Cortex of kidney (tissue), 1 donor: ENCODE measurements at places on chromosomes 11 and 22.

GRCh38 chr11:69219991-69220390, 64.3 kb downstream of the SMIM38 start:
- no peak for DNase-seq

GRCh38 chr11:50246183-50246582, 213.5 kb downstream of the OR4C45 start:
- DNase-seq: no peak

- DNase-seq: no peak
These were observed 90.2 kb downstream of the SCN3B start for GRCh38 chr11:123564221-123564620.

DNA sequence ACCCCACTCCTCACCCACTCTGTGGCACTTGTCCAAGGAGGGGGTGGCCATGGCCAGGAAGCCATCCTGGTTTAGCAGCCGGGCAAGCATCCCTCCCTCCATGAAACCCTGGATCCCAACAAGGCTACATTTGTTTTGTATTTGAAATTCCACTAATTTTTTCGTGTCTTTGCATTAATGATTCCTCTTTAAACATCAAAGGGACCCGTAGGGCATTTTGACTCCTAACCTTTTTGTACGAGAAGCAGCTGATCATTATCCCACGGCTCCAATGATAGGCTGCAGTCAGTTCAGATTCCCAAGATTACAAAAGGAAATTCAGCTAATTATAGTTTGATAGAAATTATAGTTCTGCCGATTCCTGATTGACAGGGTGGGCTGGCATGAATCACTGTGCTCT, 10.7 kb downstream of the MYEOV start:
- DNase-seq: no peak

GRCh38 chr11:37812281-37812880, 1214.3 kb upstream of the RAG2 start:
- DNase-seq: no peak

- no peak for DNase-seq
These were observed 16.8 kb upstream of the IGLL5 start for GRCh38 chr22:22870577-22871404.

DNA sequence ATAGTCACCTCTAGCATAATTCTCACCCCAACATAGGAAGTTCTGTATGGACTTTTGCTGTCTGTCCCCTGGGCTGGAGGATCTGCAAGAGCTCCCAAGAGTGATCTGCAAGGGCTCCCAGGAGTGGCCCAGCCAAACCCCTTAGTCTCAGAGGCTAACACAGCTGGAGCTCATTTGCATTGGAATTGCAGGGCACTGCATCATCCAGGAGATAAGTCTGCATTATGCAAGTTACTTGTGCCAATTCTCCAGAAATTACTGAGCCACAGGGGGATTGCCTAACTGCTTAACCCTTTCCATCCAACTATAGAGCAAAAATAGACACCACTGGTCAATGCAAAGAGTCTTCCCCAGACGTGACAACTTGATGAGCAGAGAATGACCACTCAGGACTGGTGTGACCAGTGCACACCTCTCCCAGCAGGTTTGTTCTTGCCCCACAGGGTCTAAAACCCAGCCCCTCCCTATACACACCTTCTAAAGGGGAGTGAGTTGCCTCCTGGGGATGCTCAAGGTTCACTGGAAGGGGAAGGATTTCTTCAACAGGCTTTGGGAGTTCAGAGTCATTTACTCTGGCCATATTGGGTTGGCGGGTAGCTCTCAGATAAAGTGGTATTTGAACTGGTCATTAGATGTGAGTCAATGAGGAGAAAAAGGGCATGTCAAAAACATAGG, 38.4 kb downstream of the POU2AF3 start:
- DNase-seq: no peak

DNA sequence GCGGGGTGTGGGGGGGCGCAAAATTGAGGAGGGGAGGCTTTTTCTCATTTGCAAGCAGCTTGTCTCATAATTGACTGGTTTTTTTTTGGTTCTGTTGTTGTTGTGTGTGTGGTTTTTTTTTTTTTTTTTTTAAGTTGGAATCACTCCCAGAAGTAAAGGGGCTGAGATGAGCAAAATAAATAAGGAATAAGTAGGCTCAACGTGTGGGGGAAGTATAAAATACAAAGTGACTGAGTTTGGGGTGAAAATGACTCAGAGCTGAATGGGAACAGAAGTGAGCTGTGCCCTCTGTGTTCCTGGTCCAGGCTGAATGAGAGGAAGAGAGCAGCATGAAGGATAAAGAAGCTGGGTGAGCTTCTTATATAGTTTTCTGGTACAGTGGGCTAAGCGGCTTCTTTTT, 90.0 kb downstream of the GRIK4 start:
- no peak for DNase-seq

DNA sequence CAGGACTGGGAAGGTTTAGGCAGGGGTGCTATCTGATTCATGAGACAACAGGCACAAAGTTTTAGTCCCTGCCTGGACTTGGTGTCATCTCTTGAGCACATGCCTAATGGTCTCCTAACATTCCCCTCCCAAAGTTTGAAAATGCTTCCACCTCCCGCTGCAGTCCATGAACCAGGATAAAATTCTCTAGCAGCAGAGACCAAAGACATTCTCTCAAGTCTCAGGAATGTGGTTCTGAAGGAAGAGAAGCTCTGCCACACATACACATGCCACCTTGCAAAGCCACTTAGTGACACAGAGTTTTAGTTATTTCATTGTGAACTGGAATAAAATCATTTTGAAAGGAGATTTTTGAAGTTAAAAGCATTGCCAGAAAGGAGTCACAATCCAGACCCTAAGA, 15.5 kb downstream of the OR51B6 start:
- no peak for DNase-seq

- DNase-seq: no peak
These were observed 114.1 kb downstream of the LARGE1 start for GRCh38 chr22:33806191-33806590.

DNA sequence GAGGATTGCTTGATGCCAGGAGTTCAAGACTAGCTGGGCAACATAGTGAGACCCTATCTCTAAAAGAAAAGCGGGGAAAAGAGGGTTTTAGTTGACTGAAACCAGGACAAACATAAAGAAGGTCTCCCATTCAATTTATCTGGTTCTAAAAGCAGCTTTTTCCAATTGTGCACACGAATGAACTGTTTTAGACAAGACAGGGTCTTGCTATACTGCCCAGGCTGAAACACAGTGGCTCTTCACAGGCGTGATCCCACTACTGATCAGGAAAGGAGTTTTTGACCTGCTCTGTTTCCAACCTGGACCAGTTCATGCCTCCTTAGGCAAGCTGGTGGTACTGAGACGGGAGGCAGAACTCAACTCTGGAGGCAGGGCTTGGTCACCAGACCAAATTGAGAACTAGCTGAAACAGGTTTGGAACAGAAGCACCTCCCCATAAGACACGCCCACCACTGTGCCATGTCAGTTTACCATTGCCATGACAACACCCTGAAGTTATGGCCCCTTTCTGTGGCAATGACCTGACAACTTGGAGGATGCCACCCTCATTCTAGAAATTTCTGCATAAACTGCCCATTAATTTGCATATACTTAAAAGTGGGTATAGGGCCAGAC, 2.8 kb upstream of the NUCB2 start:
- DNase-seq: no peak

- DNase-seq: no peak
These were observed 84.4 kb downstream of the MED15 start for GRCh38 chr22:20591660-20592310.

DNA sequence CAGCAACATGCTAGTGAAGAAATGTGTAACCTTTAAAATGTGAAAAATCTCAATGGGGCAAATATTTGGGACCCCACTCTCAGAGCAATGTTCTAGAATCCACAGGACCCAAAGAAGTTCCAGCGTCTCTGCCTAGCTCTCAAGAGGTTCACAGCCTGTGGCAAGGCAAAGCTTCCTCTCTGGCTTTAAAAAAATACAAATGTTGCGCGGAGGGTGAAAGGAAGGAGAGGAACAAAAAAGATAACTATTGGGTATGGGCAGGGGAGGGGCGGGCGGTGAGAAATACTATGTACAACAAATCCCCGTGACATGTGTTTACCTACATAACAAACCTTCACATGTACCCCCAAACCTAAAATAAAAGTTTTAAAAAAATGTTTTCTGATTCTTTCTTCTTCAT, 53.6 kb downstream of the PITPNB start:
- no peak for DNase-seq

DNA sequence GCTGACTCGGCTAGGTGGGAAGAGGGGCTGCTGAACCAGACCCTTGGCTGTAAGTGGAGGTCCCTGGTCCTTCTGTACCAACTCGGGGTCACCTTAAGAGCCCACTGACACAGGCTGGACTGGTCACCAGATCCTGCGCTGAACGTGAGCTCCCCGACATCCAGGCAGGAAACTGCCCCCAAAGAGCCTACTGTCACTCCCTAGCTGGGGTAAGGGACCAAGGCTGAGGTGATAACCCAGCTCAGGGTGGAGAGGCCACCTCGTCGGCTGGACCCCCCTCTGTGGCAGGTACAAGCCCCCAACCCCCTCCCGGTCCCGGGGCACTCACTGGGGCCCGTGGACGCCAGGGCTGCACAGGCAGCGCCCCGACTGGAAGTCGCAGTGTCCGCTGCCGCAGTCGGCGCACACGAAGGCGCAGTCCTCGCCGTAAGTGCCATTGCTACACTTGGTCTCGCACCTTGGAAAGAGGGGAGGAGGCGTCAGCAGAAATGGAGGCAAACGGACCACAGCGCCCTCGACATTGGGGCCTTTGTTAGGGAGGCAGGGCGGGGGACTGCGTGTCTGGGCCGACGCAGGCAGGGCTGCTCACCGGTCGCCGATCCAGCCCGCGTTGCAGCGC, 7.4 kb downstream of the SCARF2 start:
- no peak for DNase-seq

DNA sequence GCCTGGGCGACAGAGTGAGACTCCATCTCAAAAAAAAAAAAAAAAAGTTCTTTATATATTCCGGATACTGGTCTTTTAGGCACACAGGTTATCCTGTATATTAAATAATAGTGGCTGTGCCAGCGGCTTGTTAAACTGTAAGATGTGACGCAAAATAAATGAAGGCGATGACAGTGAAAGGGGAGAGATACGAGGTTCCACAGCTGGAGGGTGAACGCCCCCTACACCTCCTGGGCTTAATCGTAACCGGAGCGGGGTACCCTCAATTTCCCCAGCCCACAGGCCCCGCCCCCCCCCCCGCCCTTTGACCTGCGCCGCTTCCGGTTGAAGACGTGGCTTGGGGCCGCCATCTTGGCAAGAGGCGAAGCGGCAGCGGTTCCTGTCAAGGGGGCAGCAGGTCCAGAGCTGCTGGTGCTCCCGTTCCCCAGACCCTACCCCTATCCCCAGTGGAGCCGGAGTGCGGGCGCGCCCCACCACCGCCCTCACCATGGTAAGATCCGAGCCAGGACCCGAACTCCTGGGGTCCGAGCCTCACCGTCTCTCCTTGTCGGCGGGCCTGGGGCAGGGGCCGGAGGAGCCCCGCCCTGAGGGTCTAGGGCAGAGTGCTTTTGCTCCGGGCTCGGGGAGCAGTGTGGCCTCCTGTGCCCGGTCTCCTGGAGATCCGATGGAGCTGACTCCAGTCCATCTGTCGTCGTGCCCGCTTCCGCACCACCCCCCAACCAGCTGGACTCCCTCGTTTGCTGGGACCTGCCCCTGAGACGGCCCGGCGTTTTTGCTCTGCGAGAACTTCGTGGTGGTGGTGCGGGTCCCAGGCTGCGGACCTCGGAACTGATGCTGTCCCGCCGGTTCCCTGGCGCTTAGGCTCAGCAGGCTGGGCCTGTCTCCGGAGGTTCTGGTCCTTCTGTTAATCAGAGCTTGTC, at the start of gene ARCN1:
Gene ARCN1 (plus strand): TSS at position 349 of the 920 bp plus-strand sequence. CDS start 139 bp downstream, at position 488.
- DNase-seq: no peak

DNA sequence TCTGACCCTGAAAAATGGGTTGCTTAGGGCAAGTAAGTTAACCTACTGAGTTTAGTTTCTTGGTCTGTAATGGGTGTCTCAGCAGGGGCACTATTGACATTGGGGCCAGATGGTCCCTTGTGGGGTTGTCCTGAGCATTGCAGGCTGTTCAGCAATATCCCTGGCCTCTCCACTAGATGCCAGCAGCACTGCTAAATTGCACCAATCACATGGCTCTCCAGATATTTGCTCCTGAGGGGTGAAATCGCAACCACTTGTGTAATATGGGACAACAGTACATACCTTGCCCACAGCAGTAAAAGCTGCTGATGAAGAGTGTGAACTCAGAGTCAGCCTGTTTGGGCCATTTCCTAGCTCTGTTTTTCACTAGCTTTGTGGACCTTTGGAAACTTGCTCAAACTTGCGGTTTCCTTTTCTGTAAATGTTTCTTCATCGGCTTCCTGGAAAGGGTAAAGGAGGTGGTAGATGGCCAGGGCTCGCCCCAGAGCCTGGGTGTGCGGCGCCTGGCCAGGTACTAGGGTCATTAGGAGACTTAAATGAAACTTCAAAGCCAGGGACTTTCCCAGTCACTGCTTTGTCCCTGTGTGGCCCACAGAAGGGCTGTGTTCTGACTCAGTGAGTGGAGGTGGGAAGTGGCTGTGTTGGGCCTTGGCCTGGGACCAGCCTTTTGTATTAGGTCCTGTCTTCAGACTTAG, 13.0 kb downstream of the NCF4 start:
- DNase-seq: no peak

- no peak for DNase-seq
These were observed 64.4 kb downstream of the MYH9 start for GRCh38 chr22:36323182-36323854.

GRCh38 chr11:46892838-46893237, 25.5 kb downstream of the LRP4 start:
- no peak for DNase-seq

DNA sequence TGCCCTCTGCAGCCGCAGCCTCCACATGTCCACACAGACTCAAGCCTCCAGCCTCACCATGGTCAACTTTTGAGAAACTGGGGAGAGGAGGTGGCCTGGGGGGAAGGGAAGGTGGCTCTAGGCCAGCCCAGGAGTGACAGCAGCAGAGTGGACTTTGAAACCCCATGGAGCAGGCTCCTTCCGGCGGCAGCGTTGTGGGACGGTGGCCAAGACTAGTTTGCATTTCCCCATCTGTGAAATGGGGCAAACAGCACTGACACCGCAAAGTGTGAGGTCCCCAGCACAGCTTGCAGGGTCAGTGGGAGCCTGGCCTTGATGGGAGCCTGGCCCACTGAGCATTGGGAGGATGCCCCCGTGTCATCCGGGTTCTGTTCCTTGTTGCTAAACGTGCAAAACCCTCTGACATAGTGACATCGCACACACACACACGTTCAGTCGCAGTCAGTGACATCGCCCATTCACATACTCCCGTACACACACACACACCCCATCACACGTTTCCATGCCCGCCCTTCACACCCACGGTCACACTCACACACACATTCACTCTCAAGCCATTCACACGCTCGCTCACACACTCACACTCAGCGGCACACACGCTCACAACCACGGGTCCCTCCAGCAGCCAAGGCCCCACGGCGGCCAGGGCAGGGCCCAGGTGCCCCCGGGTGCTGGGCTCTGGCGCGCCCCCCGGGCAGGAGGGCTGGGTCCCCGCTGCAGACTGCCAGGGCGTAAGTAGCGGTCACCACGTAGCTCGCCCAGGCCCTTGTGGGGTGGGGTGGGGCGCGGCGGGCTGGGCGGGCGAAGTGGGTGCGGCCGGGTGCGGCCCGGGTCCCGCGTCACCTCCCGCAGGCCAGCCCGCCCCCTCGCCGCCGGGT, 585 bp downstream of the CYB5R3 start:
- DNase-seq: no peak
